ENCODE measurements at places on chromosomes 11 and 22.

GRCh38 chr11:66856496-66857233 is at the start of gene LRFN4:
Gene LRFN4, plus strand, starts transcription at chr11:66857064. Its CDS starts 681 bp downstream, at chr11:66857745.
- no peak for DNase-seq

DNA sequence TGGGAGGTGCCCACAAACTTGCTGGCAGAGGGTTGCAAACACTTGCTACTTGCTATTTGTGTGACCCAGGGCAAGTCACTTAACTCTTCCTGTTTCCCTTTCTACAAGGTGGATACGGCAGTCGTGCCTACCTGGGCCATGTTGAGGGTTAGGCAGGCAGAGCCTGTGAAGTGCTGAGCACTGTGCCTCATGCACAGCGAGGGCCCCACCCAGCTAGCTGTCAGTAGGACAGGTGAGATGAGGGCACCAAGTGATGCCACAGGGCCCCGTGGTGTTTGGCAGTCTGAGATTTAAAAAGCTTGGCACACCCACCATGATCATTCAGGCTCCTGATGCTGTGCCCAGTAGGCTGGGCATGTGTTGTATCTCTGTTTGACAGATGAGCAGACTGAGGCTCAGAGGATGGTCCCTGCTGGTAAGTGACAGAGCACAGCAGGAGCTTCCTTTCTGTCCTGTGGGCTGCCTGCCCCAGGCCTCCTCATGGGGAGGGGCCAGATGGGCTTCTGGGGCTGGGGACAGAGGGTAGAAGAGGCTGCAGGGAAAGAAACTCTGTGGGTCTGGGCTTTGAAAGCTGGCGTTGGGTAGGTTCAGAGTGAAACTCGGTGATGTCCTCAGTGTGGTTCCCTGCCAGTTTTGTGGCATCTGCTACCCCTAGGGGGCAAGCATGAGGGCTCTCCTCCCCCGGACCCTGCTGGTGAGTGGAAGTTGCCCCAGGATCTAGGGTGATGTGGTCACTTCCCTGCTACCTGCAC is 59.3 kb downstream of the TSPAN18 start:
- no peak for DNase-seq

GRCh38 chr11:79940974-79941735 is 500.3 kb upstream of the TENM4 start:
- DNase-seq = no peak

GRCh38 chr22:30425327-30425615 is 297 bp upstream of the MTFP1 start:
- DNase-seq = no peak

DNA sequence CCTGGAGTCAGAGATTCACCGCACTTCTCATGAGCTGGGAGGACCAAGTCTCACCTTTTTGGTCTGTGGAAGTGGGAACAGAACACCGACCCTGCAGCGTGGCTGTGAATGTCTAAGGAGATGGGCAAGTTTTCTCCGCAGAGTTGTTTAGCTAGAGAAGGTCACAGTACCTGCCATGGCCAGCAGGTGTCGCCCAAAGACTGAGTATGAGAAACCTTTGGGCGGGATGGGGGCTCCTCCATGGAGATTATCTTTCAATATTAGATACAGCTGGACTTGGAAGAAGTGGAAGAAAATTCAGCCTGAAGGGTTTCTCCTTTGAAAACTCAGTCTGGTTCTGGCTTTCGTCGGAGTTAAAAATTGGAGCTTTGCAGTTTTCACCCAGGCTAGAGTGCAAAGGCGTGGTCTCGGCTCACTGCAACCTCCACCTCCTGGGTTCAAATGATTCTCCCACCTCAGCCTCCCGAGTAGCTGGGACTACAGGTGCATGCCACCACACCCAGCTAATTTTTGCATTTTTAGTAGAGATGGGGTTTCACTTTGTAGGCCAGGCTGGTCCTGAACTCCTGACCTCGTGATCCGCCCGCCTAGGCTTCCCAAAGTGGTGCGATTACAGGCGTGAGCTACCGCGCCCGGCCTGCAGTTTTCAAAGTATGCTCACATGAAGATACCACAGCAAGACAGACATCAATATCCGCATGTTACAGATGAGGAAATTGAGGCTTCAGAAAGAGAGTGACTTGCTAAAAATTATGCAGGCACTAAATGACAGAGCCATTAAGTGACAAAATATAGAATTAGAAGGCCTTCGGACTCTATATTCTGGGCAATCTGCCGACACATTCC is 10.7 kb upstream of the DSCAML1 start:
- no peak for DNase-seq

GRCh38 chr11:61377461-61378160 is 14.8 kb upstream of the TMEM216 start:
- DNase-seq = no peak

- DNase-seq = no peak
These were observed 8.8 kb downstream of the TBX1 start for GRCh38 chr22:19769393-19769715.

- no peak for DNase-seq
These were observed 161.8 kb downstream of the SOX6 start for GRCh38 chr11:16194566-16194965.

DNA sequence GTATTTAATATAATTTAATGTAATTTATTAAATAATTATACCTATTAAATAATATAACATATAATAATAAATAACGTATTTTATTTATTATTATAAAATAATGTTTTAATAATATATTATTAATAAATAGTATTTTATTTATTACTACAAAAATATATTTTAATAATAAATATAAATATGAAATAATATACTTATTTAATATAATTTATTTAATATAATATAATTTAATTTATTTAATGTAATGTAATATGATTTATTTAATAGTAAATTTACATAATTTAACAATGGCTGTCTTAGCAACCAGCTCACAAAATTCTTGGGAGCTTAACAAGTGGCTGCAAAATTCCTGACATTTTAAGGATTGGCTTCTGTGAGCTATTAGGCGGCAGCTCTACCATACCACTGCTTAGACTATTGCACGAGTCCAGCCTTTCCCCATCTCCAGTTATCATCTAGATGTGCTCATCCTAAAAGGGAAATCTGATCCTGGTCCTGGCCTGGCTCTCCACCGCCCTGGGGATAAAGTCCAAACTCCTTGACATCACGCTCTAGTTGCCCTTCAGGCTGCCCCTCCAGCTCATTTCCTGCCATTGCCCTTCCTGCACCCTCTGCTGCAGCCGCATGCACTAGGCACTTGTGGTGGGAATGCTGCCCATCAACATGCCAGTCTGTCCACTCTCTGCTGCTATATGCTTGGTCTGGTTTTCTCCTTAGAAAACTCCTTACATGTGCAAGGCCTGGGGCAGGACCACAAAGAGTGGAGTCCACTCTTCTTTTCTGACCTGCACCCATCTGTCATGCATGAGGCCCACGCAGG is 9.8 kb downstream of the MMP20 start:
- no peak for DNase-seq

- DNase-seq = no peak
These were observed 154.5 kb upstream of the C11orf87 start for GRCh38 chr11:109267293-109268095.

DNA sequence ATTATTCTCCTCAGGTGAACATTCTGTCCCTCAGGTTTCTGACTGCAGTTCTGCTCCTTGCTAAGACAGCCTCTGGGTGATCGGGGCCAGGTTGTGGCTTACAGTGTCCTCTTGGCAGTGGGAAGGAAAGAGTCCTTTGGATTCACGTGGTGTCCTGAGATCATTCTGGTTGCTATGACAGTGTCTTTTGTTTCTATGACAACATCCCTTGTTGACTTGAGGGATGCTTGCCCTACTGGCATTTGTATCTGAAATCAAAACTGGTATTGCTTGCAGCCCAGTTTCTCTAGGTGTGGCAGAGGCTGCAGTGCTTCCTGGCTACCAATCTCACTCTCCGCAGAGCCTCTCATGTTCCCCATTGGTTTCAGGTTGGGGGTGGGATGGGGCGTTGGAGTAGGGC is 151.8 kb upstream of the CCDC90B start:
- DNase-seq = no peak

DNA sequence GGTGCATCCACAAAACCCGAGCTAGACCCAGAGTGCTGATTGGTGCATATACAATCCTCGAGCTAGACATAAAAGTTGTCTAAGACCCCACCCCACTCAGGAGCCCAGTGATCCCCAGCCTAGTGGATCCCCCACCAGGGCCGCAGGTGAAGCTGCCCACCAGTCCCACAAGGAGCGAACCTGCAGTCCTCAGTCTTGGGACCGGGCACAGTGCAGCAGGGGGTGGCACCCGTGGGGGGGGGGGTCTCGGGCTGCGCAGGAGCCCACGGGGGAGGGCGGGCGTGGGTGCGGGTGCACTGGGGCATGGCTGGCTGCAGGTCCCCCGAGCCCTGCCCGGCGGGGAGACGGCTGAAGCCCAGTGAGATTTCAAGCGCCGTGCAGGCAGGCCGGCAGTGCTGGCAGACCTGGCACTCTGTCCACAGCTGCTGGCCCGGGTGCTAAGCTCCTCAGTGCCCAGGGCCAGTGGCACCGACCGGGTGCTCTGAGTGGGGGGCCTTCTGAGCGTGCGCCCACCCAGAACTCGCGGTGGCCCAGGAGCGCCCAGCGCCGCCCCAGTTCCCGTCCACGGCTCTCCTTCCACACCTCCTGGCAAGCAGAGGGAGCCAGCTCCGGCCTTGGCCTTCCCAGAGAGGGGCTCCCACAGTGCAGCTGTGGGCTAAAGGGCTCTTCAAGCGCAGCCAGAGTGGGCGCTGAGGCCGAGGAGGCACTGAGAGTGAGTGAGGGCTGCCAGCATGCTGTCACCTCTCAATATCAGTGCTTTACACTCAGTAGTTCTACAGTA is 989.1 kb downstream of the FAM181B start:
- no peak for DNase-seq

DNA sequence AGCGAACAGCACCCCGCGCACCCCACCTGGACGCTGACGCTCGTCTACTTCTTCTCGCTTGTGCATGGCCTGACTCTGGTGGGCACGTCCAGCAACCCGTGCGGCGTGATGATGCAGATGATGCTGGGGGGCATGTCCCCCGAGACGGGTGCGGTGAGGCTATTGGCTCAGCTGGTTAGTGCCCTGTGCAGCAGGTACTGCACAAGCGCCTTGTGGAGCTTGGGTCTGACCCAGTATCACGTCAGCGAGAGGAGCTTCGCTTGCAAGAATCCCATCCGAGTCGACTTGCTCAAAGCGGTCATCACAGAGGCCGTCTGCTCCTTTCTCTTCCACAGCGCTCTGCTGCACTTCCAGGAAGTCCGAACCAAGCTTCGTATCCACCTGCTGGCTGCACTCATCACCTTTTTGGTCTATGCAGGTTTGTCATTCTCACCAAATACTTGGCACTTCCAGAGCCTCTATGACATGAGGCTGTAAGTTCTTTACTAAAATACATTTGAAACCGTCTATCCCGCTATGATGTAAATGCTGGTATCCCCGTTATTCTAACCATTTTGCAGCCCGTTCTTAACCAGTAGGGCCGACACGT is 535 bp downstream of the AQP11 start:
- DNase-seq = no peak

DNA sequence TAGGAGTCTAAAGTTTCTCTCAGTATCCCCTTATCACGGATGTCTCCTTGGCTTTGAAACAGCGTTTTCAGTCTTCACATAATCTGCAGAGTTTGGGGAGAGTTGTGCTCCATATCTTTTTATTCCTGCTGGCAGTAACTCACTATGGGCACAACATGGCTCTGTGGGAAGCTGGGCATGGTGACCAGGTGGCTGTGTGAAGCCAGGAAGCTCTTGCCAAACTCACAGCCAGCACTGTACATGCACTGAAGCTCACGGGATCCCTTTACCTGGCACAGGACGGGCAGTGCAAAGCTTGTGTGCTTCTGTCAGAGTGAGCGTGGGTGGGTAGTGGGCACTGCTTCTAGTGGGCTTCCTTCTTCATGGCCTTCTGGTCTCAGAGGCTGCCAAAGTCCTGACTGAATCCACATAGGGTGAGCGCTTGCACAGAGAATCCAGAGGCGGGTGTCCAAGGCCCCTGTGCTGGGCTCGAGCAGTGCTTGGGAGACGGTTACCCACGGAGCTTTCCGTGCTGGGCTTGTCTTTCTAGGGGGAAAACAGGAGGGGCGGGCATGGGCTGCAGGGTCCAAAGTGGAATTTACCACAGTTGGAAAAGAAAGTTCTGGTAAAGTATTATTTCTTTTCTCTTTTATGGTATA is 10.8 kb upstream of the KDM4E start:
- DNase-seq = no peak

- no peak for DNase-seq
These were observed 133.7 kb downstream of the SNX19 start for GRCh38 chr11:130782361-130783222.

- no peak for DNase-seq
These were observed 55.9 kb downstream of the RTN4R start for GRCh38 chr22:20211997-20212753.

DNA sequence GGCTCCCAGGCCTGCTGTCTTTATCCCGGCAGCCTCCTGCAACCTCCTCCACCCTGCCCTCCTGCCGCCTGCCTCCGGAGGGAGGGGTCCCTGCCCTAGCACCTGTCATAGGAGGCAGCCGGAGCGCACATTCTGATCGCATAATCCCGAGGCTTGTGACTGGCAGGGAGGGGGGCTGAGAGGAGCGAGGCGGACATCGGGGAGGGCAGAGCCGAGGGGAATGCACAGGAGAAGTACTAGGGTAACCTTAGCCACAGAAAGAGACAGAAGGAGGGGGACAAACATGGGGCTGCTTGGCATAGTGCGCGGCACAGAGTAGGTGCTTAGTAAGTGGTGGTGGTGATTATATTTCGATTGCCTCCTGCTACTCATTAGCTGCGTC is 9.2 kb upstream of the ALX4 start:
- DNase-seq = no peak

Measured in BJ (cell line).